ENCODE measurements at places on chromosomes 7 and 10. TPM values are rescaled to one million over a fixed set of nuclear protein-coding genes. Genes with fewer than 3 reads are reported as not detected.

- DNase-seq, result no peak
Observed at GRCh38 chr10:4390219-4390618, 435.8 kb upstream of the AKR1E2 start.

STAG3 gene
- 6.6 TPM for total RNA-seq

- no peak for DNase-seq
Observed at GRCh38 chr7:155731380-155731779, 80.9 kb downstream of the SHH start.

GRCh38 chr7:111408724-111409123 is 153.6 kb downstream of the IMMP2L start:
- no peak for DNase-seq

- DNase-seq, result no peak
Observed at GRCh38 chr10:90936276-90936659, 15.4 kb upstream of the ANKRD1 start.

DNA sequence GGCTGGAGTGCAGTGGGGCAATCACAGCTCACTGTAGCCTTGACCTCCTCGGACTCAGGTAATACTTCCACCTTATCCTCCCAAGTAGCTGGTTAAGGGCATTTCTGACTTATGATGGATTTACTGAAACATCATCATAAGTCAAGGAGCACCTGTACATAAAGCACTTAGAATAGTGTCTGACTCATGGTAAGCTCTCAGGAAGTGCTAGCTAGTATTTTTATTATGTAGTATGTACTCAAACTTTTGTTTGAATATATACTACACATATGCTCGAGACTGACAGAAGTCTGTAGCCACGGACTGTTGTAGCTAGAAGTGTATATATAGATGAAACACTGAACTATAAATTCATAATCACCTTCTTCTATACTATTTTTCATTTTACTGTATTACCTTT is 107.5 kb upstream of the DNAJB12 start:
- DNase-seq, result no peak

GRCh38 chr7:41029072-41029499 is 673.8 kb downstream of the INHBA start:
- no peak for DNase-seq

Data from CD8-positive, alpha-beta T cell (primary cell).